ENCODE measurements at places on chromosomes 4 and X.

GRCh38 chr4:104942990-104943743 is 203.5 kb upstream of the TET2 start:
- no peak for DNase-seq

DNA sequence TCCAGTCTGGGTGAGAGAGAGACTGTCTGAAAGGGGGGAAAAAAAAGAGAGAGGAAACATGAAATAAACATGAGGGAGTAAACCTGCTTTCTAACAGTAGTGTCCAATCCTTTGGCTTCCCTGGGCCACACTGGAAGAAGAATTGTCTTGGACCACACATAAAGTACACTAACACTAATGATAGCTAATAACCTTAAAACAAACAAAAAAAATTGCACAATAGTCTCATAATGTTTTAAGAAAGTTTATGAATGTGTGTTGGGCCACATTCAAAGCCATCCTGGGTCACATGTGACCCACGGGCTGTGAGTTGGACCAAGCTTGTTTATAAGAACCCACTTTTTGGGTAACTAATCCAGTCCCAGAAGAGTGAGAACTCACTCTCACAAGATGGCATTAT is 30.3 kb downstream of the PDS5A start:
- DNase-seq = no peak

DNA sequence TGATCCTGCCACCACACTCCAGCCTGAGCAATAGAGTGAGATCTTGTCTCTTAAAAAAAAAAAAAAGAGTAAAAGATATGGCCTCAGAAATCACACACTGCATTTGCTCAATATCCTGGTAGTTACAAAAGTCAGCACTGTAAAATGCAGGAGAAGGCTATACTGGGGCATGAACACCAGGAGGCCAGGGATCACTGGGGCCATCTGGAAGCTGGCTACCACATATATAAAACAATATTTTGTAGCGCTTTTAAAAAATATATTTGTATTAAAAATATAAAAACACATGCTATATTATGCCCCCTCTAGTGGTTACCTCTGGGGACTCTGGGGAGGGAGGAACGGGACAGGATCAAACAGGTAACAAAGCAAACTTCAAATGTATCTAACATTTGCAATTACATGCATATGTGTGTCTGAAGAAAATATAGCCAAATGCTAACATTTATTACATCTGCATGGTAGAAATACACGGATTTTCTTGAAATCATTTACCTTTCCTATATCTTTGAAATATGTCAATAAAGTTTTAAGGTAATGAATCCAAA is 4.0 kb downstream of the C4orf46 start:
- DNase-seq = no peak

GRCh38 chrX:133473451-133473850 is 58.2 kb upstream of the GPC4 start:
- DNase-seq = no peak

GRCh38 chrX:130114141-130114588 is 3.9 kb upstream of the ELF4 start:
- no peak for DNase-seq

DNA sequence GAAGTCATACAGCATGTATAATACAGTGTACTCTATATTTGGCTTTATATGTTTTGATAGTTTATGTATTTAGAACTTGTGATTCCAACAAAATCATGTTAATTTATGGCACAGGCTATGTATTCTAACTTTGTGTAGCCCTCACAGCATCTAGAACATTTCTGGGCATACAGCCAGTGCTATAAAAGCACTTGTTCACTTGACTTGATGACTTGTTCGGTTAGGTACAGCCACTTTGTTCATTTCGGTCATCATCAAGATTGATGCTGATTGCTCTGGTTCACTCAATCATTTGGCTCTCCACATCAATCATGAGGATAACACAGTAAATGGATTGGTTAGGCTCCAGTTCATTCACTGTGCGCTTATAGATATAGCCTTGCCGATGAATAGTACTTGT is 97.6 kb upstream of the IRS4 start:
- no peak for DNase-seq

GRCh38 chr4:187304133-187304532 is 580.5 kb upstream of the FAT1 start:
- no peak for DNase-seq

DNA sequence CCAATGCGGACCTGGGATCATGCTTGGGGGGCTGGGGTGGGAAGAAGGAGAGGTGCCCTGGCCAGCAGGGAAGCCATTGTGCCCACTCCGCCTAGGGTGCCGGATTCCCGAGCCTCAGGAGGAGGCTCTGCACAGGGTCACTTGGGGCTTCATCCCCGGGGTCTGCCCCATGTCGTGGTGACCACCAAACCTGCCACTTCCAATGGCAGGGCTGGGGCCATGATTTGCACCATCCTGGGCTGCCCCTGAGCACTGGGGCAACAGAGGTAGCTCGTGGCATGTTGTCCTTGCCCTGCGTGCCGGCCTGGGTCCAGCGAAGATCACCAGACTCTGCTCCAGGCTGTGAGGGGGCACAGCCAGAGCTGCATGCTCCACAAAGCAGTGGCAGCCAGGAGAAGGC is 71.4 kb upstream of the DCAF12L2 start:
- DNase-seq = no peak

DNA sequence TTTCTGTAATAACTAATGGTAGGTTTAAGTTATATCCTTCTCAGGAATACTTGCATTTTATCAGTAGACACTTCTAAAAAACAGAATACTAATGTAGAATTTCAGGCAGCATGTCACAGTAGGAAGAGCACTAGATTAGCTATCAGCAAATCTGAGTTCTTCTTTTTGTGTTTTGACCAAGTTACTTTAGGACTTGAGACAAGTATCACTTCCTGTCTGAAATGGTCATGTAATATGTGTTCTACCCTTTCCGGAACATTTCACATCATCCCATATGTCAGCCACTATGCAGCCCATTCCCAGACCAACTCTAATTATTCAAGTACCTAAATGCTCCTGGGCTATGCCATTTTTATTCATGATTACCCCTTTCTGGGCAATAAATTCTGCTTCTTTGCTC is 401.8 kb upstream of the RPS6KA3 start:
- no peak for DNase-seq

GRCh38 chrX:45083314-45083713 is 117.4 kb downstream of the DIPK2B start:
- no peak for DNase-seq

DNA sequence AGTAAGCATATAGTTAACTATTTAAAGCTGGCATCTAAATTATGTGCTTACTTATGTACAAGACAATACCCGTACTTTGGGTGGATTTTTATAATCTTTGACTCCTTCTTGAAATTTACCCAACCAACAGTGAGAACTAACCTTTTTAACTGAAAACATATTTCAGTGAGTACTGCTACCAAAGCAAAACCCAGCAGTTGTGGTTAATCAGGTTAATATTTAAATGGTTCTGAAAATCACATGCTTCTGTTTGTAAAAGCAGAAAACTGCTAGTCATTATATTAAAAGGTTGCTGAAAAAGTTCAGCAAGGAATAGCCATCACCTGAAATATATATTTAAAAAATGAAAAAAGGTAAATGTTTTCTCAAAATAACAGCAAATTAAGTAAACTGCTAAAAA is 20.0 kb downstream of the UBE2D3 start:
- no peak for DNase-seq

DNA sequence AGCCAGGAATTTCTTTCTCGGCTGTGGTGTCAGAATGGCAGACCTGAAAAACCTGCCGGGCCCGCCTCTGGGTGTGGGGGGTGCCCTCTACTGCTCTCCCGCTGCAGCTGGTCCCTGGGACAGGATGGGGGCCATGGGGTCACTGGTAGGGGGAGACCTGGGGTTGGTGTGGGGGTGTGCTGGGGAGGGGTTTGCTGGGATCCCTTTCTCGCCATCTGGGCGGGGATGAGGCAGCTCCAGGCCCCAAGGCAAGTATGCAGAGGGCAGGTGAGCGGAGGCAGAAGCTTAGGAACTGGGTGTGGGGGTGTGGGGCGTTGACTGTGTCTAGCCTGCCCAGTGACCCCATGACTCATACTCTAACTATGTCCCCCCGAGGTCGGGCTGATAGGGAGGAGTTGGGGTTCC is 884 bp downstream of the CCDC120 start:
- no peak for DNase-seq

DNA sequence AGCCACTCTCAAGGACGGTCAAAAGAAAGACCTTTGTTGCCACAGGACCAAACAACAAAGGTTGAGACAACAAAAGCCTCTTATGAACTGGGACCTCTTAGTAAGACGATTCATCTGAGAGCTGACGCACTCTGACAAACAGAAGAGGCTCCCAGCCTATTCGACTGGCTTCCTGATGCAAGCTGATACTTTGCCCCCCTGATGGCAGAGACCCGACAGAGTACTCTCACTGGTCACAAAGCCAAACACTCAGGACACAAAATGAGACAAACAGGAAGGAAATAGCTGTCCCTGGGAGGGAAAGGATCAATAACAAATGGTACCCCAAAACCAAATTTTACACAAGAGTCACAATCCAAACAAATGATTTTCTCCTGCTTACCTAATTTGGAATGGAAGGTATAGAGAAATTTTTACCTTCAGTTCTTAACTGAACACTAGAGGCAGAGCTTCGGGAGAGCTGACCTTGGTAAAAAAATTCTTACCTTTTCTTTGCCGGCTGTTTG is 75.2 kb upstream of the PLAC8 start:
- DNase-seq = no peak

- DNase-seq = no peak
These were observed 43.1 kb downstream of the TMEM164 start for GRCh38 chrX:110046001-110046400.

DNA sequence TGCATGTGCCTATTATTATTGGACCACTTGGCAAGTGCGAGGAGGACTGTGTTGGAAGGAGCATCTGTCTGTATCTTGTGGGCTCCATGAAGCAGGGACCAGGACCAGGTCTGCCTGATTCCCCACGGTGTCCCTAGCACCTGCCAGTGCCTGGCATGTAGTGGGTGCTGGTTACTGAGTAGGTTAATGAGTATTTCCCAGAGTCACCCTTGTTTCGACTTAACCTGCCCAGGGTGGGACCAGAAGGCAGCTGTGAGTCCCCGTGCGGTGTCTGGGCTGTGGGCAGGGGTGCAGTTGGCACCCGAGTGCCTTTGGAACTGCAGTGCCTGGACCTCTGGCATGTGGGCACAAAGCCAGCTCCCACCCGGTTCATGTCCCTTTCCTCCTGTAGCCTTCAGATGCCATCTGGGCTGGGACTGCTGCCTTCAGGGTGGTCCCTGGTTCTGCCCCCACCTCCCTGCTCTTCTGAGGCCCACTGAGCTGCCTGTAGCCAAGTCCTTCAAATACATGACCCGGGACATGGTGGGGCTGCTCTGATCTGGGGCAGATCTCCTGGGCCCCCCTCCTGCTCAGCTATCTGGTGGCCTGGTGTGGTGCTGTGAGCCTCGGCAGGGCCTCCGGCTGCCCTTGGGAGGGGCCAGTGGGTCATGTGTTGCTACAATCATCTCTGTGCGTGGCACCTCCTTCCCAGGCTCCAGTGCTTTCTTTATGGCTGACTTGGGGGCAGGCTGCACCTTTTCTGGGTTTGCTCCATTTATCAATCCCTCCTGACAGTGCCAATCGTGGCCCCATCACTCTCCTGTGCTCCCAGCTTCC is 53.0 kb upstream of the SORCS2 start:
- DNase-seq = no peak

GRCh38 chr4:89725268-89725667 is 111.7 kb downstream of the SNCA start:
- no peak for DNase-seq

DNA sequence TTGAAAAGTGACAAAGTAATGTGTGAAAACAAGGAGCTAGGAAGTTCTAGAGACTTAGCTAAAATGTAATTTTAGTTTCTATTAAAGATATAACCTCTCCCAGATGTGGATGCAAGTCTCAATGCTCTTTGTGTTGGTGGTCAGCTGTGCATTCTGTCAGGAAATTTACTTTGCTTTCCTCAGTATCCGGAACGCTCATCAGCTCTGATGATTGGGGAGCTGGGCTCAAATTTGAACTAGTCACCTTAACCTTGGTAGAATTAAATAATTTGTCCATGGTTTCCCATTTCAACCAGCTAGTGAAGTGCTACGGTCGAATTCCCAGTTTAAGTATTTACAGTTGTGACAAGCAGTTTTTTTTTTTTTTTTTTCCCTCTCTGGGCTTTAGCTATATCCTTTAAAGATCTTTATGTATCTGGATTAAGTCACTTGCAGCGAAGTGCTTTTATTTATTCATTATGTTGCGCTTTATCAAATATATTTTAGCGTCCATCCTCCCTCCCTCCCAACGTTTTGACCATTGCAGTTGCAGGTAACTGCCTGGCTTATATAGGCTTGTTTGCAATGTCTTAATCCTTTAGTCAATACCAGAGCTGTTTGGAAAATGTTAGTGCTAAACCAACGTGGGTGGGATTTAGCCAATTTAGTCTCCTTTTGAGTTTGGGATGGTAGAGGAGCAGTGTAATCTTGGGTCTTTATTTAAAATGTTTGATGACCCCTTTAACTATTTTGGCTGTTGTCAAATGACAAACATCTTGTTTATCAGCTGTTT is 2.1 kb downstream of the OGT start:
- DNase-seq = no peak

DNA sequence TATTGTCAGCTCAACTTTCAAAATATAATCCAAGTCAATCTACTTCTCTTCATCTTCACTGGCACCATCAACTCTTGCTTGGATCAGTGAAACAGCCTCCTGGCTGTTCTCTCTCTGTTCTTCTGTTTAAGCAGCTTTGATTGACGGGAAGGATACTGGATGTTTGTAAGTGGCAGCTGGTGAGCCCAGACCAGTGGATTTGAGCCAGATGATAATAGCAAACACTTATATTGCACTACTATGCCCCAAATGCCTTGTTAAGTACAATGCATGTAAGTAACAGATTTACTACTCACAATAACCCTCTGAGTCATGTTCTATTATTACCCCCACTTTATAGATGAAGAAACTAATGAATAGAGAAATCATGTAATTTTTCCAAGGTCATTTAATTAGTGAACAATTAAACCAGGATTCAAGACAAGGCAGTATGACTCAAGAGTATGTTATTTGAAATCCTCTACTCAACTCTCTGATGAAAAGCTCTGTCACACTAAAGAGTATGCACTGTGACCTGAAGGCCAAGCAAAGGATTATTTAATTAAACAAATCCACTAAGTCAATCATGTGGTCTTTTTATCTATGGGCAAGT is 44.8 kb downstream of the SPANXN3 start:
- DNase-seq = no peak

DNA sequence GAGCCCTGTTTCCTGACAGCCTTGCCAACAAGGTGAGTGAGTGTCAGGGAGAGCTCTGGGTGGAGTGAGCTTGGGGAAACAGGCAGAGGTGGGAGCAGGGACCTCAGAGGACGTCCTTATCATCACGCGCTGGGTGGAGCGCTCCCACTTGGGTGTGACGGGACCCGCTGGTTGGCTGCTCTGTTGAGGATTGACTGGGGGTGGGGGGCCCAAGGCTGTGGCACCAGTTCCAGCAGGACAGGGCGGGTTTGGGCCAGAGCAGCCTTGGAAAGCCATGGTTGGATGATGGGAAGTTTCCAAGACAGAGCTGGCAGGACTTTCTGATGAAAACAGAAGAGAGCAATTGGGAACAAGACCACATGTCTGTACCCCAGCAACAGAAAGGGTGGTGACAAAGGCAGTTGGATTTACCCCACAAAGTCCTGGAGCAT is 3.0 kb upstream of the PCGF3 start:
- no peak for DNase-seq

- no peak for DNase-seq
These were observed 739.1 kb upstream of the DIAPH2 start for GRCh38 chrX:95945528-95945927.
